Natural killer cell (primary cell): ENCODE measurements at places on chromosomes 4 and X.

DNA sequence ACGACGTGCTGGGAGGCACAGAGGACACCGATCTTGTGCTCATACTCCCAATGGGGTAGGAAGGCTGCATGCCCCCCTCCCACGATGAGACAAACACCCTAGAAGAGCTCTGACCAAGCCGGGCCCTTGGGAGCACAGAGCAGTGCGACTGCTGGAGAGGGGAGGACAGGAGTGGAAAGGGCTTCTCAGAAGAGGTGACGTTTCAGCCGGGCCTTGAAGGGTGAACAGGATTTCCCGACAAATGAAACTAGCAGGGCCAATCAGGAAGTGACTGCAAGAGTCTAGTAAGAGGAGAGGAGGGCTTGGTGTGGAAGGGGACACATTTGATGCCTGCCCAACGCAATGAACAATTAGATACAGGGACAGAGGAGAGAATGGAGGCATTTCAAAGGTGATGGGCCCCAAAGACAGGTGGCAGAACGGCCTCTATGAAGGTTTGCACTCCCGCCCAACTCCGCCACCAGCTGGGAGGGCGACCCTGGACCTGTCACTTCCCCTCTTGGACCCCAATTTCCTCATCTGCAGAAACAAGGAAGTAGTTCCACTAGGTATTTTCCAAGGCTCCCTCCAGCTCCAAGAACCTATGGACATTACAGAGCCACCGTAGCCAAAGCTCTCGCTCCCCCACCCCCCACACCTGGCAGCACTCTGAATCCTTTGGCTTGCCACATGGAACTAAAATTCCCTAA lies 3.9 kb downstream of the HCFC1 start:
- DNase-seq = peak; percentile 64

DNA sequence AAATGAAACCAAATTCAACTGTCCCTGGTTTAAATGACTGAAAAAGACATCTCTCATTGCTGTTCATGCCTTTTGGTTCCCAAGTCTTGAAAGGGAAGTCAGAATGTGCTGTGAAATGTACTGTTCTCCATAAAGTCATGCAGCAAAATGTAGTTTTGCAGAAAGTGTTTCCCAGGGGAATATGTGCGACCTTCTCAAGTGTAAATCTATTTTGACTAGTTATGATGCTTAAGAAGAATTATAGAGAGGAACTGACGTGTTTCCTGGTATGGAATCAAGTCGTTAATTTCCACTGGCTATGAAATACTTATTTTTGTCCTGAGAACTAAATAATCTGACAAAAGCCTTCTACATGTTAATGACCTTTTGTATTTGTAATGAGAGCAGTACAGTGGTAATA lies 223.1 kb downstream of the CLCN4 start:
- no peak for DNase-seq

- DNase-seq = no peak
These were observed 37.2 kb downstream of the EDNRA start for GRCh38 chr4:147518086-147518485.

DNA sequence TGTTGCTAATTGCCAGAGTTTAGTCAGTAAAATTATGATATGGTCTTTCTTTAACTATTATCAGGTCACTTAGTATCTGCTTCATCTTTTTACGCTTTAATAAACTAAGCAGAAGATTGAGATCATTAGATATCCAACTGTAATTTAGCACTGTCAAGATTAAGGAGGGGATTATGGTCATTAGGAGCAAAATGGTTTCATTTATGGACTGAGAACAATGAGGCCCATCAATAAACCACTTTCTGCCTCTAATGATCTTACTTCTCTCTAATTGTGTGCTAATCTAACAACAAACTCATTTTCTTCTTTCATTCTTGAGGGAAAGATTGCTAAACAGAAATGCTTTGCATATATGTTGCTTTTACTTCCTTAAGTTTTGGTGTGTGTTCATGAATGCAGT lies 340.4 kb downstream of the RPA4 start:
- DNase-seq = no peak

- DNase-seq = no peak
These were observed 55.4 kb downstream of the ZFX start for GRCh38 chrX:24204958-24205357.

GRCh38 chr4:73919691-73920090 lies 50.5 kb downstream of the CXCL1 start:
- no peak for DNase-seq

DNA sequence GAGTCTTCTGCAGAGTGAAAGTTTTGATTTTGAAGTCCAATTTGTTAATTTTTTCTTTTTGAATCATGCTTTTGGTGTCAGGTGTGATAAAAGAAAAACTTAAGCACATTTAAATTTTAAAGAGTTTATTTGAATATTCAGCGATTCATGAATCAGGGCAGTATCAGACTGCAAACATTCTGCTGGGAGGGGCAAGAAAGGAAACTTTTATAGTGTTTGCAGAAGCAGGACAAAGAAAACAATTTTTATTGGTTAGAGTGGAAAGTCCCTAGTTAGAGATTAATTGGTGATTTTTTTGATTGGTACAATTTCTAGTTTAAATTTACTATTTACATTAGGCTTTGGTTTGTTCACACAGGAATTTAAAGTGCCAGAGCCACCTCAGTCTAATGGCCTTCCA lies 1.5 kb upstream of the DIPK2B start:
- DNase-seq = no peak

DNA sequence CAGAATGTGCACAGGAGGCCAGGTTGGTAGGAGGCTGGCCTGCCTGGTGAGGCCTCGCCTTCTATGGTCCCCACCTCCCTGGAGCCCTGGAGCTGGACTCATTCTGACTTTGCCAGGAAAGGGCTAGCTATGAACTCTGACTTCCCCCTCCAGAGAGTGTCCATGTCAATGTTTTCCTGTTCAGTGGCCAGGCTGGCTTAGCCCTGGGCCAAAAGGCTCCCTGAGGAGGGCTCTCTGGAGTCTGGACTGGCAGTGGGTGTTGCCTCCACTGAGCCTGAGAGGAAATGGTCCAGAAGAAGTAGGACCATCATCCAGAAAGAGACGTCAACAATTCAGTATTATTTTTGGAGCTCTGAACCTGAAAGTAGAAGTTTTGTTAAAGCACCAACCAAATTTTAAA lies 178.7 kb downstream of the CHIC2 start:
- no peak for DNase-seq

GRCh38 chrX:72475952-72476668 lies 96.5 kb downstream of the HDAC8 start:
- DNase-seq = no peak

- no peak for DNase-seq
These were observed 659.4 kb downstream of the CCSER1 start for GRCh38 chr4:90786602-90787001.

GRCh38 chr4:140097572-140097971 lies 56.4 kb downstream of the MAML3 start:
- DNase-seq = no peak

GRCh38 chr4:16745887-16746286 lies 152.6 kb downstream of the LDB2 start:
- DNase-seq = no peak

DNA sequence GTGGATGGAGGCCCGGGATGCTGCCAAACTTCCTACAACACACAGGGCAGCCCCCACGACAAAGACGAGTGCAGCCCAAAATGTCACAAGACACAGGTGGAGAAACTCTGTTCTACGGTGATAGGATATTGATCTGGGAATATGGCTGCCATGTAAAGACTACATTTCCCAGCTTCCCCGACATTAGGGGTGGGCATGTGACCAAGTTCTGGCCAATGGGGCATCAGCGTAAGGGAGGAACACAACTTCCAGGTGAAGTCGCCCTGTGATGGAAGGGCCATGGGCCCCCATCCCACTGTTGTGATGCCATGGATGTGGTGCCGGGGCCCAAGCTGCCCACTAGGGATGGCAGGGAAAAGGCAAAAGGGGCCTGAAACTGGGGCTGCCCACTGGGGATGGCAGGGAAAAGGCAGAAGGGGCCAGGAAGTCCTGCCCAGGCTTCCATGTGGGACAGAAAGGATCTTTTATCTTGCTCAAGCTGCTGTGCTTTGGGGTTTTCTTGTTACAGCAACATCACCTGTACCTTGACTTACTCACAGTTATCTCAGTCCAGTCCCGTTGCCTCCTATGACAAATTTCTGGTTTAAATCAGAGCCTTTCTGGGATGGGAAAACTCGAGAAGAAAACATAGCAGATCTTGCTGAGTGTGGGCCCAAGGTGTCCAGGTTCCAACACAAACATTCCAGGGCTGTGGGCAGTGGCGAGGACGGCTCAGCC lies 9.7 kb upstream of the ADRA2C start:
- DNase-seq = no peak

GRCh38 chrX:134999469-134999868 lies 8.7 kb downstream of the SMIM10 start:
- peak; percentile 19 for DNase-seq

DNA sequence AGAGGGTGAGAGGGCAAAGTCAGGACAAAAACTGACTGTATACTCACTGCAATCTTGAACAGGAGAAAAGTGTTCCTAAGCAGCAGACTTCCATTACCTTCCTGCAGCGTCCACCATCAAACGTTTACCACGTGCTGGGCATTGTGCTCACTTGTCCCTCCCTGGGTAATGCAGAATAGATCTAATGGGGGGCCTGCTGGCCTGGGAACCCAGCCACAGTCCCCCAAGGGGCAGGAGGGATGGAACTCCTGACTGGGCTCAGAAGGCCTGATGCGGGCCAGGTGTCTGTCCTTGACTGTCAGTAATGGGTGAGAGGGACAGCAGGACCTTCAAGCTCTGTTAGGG lies 37.6 kb upstream of the FAM156A start:
- DNase-seq = no peak

DNA sequence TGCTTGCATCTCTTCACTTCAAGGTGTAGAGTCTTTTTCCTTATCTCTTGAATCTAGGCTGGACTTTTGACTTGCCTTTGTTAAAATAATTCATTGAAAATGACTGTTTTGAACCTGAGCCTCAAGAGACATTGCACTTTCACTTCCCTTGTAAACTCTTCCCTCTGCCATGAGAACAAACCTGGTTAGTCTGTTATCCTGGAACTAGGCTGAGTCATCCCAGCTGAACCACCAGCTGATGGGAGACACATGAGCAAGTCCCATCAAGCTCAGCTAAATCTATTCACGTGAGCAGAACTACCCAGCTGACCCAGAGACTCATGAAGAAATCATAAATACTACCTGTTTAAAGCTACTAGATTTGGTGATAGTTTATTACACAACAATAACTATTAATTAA lies 202.3 kb upstream of the CENPE start:
- no peak for DNase-seq

DNA sequence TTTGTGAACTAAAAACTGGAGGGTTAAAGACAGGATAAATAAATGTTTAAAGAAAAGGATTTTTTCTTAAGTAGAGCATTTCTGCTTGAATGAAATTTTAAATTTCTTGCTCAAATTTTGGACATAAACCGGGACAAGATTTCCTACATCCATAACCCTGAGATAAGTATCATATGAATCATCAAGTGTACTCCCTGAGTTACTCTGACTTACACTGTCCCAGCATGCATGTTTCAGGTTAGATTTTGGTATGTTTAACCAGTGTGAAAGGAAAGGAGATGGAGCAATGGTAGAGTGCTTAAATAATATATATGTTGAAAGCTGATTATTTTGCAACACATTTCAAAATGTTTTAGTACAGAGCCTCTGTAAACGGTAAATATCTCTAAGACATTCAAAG lies 175.2 kb downstream of the ADGRL3 start:
- DNase-seq = no peak

- DNase-seq = peak; percentile 84
These were observed 569 bp downstream of the ARFIP1 start for GRCh38 chr4:152780267-152780778.

GRCh38 chr4:53813998-53814397 lies 222.7 kb upstream of the LNX1 start:
- DNase-seq = no peak
